ENCODE measurements at places on chromosomes 1 and 21.

DNA sequence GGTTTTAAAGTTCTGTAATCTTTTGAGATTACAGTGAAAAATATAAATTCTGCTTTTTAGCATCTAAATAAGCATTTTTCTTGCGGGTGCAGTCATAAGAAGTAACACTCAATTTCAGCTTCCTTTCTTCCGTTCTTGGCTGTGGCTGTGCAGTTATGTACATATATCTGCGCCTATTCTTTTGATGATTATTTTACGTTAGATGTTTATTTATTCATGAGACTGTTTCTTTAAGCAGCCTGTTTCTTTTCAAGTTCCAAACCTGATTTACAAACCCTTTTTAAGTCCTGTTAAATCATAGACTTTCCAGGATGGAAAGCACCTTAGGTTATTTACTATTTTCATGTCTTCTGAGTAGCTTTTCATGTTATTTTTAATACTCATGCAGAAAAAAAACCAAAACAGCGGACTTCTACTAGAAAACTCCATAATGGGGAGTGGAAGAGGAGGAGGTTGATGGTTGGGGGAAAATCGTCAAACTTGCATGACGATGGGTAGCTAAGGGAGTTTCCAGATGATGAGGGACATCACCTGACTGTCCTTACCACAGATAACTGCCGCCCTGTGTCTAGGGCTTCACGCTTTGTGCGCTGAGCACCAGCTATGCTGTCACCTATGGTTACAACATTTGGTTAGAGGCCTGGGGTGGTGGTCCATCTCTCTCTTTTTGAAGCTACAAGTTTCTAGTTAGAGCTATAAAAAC, 2.6 kb downstream of the PRDM2 start:
- DNase-seq: peak; percentile 39

GRCh38 chr1:63958556-63958955, 184.7 kb downstream of the ROR1 start:
- no peak for DNase-seq

GRCh38 chr1:7628273-7628672, 142.8 kb upstream of the VAMP3 start:
- no peak for DNase-seq

GRCh38 chr1:68800182-68800581, 303.3 kb upstream of the DEPDC1 start:
- DNase-seq: no peak

DNA sequence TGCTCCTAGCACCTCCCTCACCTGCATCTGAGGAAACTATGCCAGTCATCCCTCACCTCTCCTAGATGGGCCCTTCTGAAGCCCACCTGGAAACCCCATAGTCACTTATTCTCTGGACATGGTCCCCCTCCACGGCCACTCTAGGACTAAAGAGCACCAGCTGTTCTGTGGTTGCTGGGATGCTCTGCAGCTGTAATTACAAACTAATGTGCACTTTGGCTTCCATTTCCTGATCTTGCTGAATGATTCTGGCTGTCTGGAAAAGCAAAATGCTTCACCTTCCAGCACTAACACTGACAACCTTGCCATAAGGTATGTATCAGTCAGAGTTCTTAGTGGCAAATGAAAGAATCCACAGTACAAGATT, 48.7 kb upstream of the PSEN2 start:
- no peak for DNase-seq

All from GM18507 (cell line).